ENCODE measurements at places on chromosomes 12 and 14. TPM values are rescaled to one million over a fixed set of nuclear protein-coding genes. Genes with fewer than 3 reads are reported as not detected.

DNA sequence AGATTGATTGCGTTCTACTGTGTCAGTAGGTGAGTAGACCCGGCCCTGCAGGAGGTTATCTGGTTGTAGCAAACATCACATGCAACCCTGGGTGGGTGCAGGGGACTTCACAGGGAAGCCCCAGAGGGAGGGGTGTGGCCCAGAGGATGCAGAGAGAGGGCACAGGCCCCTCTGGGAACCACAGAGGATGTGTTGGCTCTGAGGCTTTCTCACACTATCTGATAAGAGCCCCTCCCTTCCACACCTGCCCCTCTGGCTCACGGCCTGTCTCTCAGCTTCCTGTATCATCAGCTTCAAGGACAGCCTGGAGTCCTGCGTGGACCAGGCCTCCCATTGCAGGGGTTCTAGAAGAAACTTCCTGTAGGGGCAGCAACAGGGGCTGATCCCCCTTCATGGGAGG lies 101.9 kb downstream of the RIN3 start:
- DNase-seq = no peak

- DNase-seq = peak; percentile 83
Observed at GRCh38 chr14:85527445-85528035, 2.4 kb upstream of the FLRT2 start.

The KRT3 gene
- not detected for total RNA-seq

- no peak for DNase-seq
Observed at GRCh38 chr12:7497661-7498060, 5.9 kb downstream of the CD163 start.

DNA sequence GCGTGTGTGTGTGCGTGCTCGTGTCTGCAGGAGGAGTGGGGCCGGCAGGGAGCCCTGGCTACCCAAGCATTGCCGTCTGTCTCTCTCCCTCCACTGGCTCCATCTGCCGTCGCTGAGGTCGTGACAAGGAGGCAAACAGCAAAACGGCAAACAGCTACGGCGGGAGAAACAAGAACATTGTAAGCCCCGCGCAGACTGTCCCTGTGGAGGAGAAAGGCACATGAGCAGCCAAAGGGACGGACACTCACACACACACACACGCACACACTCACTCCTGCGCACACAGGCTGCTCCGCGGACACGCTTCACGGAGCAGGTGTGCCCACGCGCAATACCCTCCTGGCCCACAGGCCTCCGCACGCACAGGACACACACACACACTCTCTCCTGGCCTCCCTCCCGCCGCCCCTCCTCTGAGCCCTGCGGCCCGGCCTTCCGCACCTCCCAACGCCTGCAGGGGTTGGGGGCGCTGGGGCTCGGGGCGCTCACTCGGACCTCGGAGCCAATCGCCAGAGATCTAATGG lies 905 bp downstream of the CISTR start:
- no peak for DNase-seq

- DNase-seq = no peak
Observed at GRCh38 chr14:99158646-99159165, 113.3 kb downstream of the BCL11B start.

DNA sequence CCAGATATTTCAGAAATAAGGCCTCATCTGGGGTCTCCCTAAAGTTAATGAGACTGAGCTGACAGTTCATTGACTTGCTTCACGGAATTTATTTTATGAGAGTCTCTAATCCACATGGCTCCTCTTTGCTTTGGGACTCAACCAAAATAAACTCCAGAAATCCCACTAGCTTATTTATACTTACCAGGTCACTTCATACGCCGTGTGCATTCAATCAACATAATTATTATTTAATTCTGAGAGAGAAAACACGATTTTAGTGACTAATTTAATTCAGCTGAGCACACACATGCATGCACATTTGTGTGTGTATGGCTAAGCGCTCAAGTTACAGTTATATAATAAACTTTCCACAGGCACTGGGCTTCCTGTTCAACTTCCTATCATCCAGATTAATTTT lies 333.4 kb upstream of the CCDC196 start:
- DNase-seq = no peak

DNA sequence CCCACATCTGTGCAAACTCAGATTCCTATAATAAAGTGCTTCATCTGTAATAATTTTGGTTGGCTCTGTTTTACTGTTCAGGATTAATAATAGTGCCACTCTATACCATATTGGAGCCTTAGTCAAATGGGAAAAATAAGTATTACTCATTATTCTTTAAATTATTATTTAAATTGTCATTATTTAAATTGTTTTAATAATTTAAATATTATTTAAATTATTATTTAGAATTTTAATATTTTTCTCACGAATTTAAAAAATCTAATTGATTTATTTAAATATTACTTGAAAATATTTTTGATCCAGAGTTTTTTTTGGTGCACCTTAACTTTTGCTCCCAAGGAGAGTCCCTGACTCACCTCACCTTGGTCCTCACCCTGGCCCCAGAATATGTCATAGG lies 245.7 kb upstream of the MDGA2 start:
- DNase-seq = no peak

The GPRC5A gene
- 17.6 TPM for total RNA-seq

GRCh38 chr14:102786768-102787167 lies 9.5 kb downstream of the TRAF3 start:
- peak; percentile 36 for DNase-seq

The IGF1 gene
- 0.85 TPM for total RNA-seq

DNA sequence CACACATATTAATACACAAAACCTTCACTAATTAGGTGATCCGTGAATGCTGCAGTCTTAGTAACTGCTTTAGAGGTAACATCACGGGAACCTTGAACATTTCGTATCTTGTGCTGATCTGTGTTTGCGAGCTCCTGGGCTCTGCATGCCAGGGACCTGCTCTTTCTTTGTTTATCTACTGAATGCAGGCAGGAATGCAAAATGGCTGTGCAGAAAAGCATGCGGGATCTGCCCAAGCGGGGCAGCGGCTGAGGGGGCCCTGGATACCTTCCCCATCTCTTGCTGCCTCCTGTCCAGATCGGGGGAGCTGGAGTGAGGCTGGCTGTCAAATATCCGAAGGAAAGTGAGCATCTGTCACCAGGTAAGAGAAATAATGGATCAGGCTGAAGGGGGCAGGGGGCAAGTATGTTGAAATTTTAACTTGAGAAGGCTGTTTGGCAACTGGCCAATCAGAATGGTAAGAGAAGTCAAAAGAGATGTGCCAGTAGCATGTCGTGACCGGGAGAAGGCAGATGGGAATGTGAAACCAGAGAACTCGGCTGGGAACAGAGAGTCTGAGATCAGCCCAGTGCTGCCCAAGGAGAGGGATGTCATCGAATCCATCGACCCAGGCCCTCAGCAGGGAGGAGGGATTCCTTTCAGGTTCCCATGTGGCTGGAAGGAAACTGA lies 191.4 kb downstream of the TTC7B start:
- DNase-seq = no peak

The TAS2R43 gene
- 1.8 TPM for total RNA-seq

DNA sequence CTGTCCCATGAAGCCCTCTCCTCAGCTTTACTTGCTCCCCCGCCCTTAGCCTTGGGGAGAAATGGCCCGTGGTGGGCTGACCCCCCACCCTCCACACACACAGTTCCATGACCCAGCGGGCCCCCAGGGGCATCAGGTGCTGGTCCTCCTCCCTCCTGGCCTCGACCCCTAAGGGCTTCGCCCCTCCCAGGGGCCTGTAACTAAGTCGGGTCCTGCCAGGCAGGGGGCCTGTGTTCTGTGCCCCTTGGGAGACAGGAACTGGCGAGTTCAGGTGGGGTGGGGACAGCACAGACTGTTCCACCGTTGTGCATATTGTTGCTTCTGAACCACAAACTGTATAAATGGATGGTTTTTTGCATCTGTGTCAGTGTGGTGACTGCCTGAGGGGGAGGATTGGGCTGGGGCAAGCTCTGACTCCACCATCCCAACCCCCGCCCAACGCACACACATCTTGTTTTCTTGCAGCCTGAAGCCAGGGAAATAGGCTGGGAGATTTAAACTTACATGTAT lies 8.8 kb downstream of the TAMALIN start:
- DNase-seq = no peak

DNA sequence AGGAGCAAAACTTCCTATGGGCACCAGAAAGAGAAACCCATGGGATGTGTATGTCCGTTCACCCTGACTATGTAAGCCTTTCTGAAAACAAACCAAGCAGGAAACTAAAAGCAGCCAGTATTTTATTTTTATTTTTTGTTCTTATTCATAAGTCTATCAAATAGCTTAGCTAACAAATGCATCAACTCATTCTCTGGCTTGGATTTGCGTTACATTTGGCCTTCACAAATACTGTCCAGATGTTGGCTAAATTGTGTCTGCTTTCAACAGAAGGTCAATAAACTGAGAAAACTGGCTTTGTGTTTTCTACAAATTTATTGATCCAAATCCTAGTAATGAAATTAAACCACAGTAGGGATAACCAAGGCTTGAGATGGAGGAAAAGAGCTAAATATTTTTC lies 379.0 kb downstream of the NOVA1 start:
- no peak for DNase-seq

DNA sequence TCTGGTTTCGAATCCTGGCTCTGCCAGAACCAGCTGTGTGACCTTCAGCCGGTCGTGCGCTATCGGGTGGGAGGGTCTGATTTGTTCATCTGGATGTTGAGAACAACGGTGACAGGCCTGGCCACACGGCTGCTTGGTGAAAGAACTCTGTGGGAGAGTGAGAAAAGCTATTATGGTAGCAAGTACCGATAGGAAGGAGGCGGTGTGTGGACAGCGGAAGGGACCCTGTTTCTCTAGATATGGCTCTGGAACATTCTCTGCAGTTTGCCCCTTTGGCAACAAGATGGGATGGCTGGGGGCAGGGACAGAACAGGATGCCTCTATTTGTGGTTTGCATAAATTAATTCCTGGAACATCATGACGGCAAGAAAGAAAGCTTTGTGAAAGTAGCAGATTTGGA lies 347.3 kb downstream of the AACS start:
- DNase-seq = no peak

GRCh38 chr12:95385246-95386035 lies 88.5 kb upstream of the METAP2 start:
- DNase-seq = no peak

DNA sequence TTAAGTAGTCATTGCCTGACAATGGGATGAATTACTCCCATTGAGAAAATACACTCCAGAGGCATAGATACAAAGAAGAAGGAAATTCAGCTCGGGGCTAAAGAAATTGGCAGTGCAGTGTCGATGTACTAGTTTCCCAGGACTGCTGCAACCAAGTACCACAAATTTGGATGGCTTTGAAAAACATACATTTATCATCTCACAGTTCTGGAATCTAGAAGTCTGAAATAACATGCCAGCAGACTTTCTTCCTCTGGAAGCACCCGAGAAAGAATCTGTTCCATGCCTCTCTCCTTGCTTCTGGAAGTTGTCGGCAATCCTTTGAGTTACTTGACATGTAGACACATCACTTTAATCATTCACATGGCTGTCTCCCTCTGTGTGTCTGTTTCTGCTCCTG lies 101.9 kb downstream of the TMTC3 start:
- DNase-seq = no peak

The CACNA2D4 gene
- 0.51 TPM for total RNA-seq

DNA sequence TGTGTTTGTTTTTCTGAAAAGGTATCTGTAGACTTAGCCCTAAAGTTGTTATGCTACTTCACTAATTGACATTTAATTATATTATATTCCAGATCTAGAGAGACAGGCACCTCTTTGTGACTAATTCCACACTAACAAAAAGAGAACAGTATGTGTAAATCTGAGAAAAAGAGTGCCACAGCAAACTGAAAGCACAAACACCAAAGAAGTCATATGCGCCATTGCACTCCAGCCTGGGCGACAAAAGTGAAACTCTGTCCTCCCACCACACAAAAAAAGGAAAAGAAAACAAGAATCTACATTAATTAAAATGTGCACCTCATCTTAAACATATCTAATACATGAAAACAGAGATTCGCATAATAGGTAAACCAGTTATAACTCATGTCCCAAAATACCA lies 4.4 kb upstream of the CSRNP2 start:
- no peak for DNase-seq

GRCh38 chr12:122888232-122888752 lies 7.6 kb downstream of the VPS37B start:
- DNase-seq = peak; percentile 96

DNA sequence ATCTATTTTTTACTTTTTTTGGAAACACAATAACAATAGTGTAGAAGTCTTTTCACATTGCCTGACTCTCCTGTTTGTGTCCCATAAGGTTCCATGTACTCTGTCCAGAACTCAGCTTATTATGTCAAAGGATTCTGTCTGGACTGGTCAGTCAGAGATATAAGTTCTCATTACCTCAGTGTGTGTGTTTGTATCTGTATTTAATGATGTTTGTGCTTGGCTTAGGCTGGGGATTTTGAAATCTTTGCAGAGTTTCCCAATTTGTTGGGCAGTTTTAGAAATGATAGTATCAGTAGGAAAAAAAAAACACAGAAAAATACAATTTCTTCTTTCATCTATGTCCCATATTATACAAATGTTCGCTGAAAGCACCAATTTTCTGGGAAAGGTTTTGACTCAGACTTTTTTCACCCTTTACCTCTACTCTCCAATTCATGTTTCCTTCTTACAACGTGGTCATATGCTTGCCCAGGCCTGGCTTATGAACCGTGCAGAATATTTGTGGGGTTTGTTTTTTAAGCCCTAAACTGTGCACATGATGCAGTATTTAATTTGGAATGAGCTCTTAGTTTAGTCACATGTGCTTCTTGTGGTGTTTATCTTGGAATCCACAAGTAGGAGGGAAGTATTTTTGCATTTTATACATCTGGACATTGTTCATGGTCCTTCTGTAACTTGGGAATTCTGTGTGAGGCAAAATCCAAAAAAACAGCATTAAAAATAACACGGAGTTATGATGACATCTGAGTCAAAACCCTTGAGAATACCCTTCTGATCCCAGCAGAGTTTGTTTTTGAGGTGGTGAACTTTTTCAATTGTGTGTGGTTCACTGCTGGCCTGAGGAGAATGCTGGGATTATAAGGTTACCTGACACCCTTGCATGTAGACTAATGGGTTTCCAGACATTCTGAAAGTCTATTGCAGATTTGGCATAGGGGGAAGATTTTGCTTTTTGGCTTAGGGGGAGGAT lies 121.2 kb downstream of the RAD51B start:
- peak; percentile 82 for DNase-seq

The PMCH gene
- total RNA-seq = 1.8 TPM

- no peak for DNase-seq
Observed at GRCh38 chr12:94039914-94040313, 108.5 kb upstream of the PLXNC1 start.

The EXOC3L4 gene
- total RNA-seq = not detected

GRCh38 chr12:132445884-132446632 lies 43.9 kb upstream of the FBRSL1 start:
- peak; percentile 57 for DNase-seq

The STON2 gene
- not detected for total RNA-seq

- DNase-seq = peak; percentile 59
Observed at GRCh38 chr14:64758691-64759554, 54.7 kb downstream of the PLEKHG3 start.

The PTGER2 gene
- not detected for total RNA-seq

The KRT86 gene
- total RNA-seq = not detected

GRCh38 chr14:24013654-24014514 lies 25.2 kb downstream of the DHRS4L2 start:
- DNase-seq = peak; percentile 82

- no peak for DNase-seq
Observed at GRCh38 chr12:128779901-128780300, 43.9 kb downstream of the SLC15A4 start.

The TEX52 gene
- not detected for total RNA-seq

The PRB2 gene
- total RNA-seq = not detected

The SERPINA6 gene
- total RNA-seq = not detected

GRCh38 chr12:49093792-49094159 lies 825 bp downstream of the DHH start:
- DNase-seq = peak; percentile 49
